Left colon (tissue), 2 donors: ENCODE measurements at places on chromosomes 11 and 22. TPM values are rescaled to one million over a fixed set of nuclear protein-coding genes. Genes with fewer than 3 reads are reported as not detected.

GRCh38 chr11:77154381-77155081, 26.5 kb downstream of the MYO7A start:
- peak; percentile 48 for DNase-seq

Gene PYGM
- 0.67 TPM for total RNA-seq

Gene SLC17A6
- total RNA-seq, result not detected

Gene TNNT3
- 0.73 TPM for total RNA-seq
